ENCODE measurements at places on chromosomes 3 and 15.

GRCh38 chr3:16216373-16216935 lies 42.0 kb downstream of the GALNT15 start:
- DNase-seq: no peak

DNA sequence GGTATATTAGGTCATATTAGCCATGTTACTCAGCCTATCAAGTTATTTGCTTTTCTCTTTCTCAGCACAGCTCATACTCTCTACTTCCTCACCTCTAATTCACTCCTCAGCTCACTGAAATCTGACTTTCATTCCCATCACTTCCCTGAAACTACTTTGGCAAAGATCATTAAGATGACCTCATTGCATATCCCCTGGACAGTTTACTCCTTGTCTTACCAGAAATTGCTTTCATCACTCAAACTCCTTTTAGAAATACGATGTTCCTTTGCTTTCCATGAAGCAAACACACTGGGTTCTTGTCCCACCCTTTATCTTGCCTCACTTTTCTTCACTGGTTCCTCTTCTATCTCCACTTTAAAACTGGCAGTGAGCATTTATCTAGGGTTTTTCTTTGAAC lies 354.4 kb downstream of the TUSC7 start:
- no peak for DNase-seq

DNA sequence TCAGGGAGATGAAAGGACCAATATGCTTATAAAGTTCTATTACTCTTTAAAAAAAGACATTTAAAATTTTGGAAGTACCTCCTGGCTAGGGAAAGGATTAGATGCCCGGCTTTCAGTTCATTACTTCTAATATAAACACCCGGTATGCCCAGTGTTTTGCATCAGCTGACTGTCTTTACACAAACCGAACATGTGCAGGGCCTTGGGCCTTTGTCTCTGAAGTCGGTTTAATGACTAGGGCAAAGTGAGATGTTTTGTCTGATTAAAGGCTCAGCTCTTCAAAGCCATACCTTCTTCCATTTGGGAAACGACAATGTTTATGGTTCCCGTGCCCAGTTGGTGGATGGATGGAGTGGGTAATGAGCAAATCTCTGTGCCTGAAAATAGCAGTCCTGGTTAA lies 179.3 kb upstream of the LRTM1 start:
- no peak for DNase-seq

- no peak for DNase-seq
These were observed 83.2 kb upstream of the ST3GAL6 start for GRCh38 chr3:98679986-98680385.

GRCh38 chr15:89221543-89221942 lies at the start of gene RLBP1:
TSS of gene RLBP1 (minus strand) at chr15:89221579. CDS start at chr15:89218975, 2,604 bp downstream.
- peak; percentile 49 for DNase-seq
